Ovary (tissue), 10 donors: ENCODE measurements at places on chromosomes 11 and 22.

GRCh38 chr22:28969401-28970168 is 86.2 kb downstream of the ZNRF3 start:
- no peak for DNase-seq

DNA sequence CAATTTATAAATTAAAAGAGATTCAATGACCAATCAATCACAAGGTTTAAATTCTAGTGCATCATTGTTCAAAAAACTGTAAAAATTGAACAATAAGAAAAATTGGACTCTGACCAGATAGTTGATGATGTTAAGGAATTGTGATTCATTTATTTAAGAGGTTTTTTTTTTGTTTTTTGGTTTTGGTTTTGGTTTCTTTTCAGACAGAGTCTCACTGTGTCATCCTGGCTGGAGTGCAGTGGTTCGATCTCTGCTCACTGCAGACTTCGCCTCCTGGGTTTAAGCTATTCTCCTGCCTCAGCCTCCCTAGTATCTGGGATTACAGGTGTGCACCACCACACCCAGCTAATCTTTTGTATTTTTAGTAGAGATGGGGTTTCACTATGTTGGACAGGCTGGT is 17.1 kb upstream of the EIF3M start:
- no peak for DNase-seq

DNA sequence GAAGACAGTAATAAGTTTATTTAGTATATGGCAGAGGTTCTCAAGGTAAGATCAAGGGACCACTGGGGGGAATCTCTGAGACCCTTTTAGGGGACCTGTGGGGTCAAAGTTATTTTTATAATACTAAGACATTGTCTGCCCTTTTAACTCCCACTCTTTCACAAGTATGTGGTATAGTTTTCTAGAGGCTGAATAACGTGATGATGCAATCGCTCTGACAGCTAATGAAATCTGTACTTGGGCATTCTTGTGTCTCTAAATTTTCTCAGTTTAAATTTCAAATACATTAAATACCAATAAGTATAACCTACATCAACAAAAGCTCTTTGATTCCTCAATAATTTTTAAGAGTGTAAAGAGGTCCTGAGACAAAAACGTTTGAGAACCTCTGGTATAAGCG is 147.9 kb downstream of the ATG16L2 start:
- DNase-seq, result no peak

DNA sequence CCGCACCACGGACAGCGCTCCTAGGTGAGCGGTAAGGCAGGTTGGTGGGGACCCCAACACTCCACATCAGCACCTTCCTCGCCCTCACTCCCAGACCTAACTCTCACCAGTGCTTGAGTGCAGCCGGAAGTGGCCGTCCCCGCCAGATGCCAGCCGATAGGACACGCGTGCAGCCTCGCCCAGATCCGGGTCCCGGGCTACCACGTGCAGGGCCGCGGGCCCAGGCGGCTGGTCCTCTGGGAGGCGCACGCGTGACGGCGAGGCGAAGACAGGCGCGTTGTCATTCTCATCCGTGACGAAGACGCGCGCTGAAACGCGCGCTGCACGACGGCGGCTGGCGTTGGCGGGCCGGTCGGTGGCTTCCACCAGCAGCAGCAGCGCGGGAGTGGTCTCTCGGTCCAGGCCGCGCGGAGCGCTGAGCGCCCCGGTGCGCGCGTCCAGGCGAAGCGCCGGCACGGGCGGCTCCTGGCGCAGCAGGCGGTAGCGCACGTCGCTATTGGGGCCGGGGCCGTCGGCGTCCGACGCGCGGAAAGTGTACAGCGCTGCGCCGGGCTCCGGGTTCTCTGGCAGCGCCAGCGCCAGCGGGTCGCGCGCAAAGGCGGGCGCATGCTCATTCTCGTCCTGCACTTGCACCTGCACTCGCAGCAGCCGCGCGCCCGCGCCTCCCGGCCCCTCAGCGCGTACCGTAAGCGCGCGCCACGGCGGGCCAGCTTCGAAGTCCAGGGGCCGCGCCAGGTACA is 10.8 kb upstream of the TPP1 start:
- no peak for DNase-seq

GRCh38 chr22:25888399-25889054 is 146.5 kb downstream of the MYO18B start:
- no peak for DNase-seq
